ENCODE measurements at places on chromosomes 12 and 14. TPM values are rescaled to one million over a fixed set of nuclear protein-coding genes. Genes with fewer than 3 reads are reported as not detected.

Gene RIN3
- total RNA-seq: 9.8 TPM

Gene TPH2
- not detected for total RNA-seq

Gene CCDC177
- total RNA-seq: not detected

Gene PIWIL1
- 0.04 TPM for total RNA-seq

Gene C12orf54
- 5.7 TPM for total RNA-seq

Gene BRMS1L
- total RNA-seq: 11.6 TPM

Gene CCDC197
- not detected for total RNA-seq

Gene PRKAB1
- 15.2 TPM for total RNA-seq

Gene RASAL1
- 0.07 TPM for total RNA-seq

Gene LUM
- total RNA-seq: not detected

Gene TSPAN19
- not detected for total RNA-seq

Gene TAS2R13
- 0.18 TPM for total RNA-seq

Gene HOXC4
- total RNA-seq: 2.3 TPM

Gene VSX2
- total RNA-seq: not detected

Gene RASSF9
- total RNA-seq: 2.7 TPM

Gene CD69
- total RNA-seq: not detected

Gene HSPA2
- 33.2 TPM for total RNA-seq

Gene BICDL1
- total RNA-seq: 6.4 TPM

Gene G2E3
- total RNA-seq: 26.0 TPM

Gene SMIM41
- not detected for total RNA-seq

Gene PLEKHG7
- total RNA-seq: not detected

Gene KCNJ8
- not detected for total RNA-seq

Gene MON2
- 19.0 TPM for total RNA-seq

Gene CHGA
- not detected for total RNA-seq

Gene NYNRIN
- total RNA-seq: 16.3 TPM

Gene BCL2L14
- total RNA-seq: not detected

Gene CCDC196
- total RNA-seq: not detected

Gene SRRM4
- not detected for total RNA-seq

Gene LRIG3
- 25.9 TPM for total RNA-seq

Gene PRH2
- total RNA-seq: not detected

Gene DACT1
- 0.07 TPM for total RNA-seq

Gene SAV1
- 37.3 TPM for total RNA-seq

Gene ANO4
- total RNA-seq: 16.6 TPM

Gene SPIC
- total RNA-seq: not detected

Gene DUSP16
- total RNA-seq: 15.0 TPM

Gene LTBR
- total RNA-seq: 112 TPM

Gene KRT83
- not detected for total RNA-seq

Gene CBLN3
- 0.42 TPM for total RNA-seq

Gene GPR84
- total RNA-seq: 0.07 TPM

Gene JAG2
- 27.4 TPM for total RNA-seq

Gene KDM5A
- total RNA-seq: 26.0 TPM

Gene CEBPE
- total RNA-seq: not detected

Gene DHRS4L2
- 27.7 TPM for total RNA-seq

Gene IFI27L1
- 25.3 TPM for total RNA-seq

Gene RAPGEF3
- total RNA-seq: 8.1 TPM

Gene CIROP
- total RNA-seq: not detected

Gene TAS2R43
- total RNA-seq: 0.21 TPM

Gene PLEK2
- total RNA-seq: 336 TPM

Gene TAS2R42
- not detected for total RNA-seq

Gene MGST1
- total RNA-seq: 125 TPM

Gene DCN
- 0.48 TPM for total RNA-seq

Gene NR4A1
- total RNA-seq: 3.0 TPM

Gene ADGRD1
- not detected for total RNA-seq

Gene VASH1
- total RNA-seq: 0.20 TPM

Gene MYO1H
- total RNA-seq: not detected

Gene COX8C
- total RNA-seq: not detected

Gene FOXG1
- total RNA-seq: not detected

Gene TPPP2
- not detected for total RNA-seq

All from foreskin keratinocyte (primary cell).